Hepatocyte (in vitro differentiated cells): ENCODE measurements at places on chromosomes 12 and 14.
A peak's percentile ranks its signal among the peaks of the same experiment; 100 is the strongest.

DNA sequence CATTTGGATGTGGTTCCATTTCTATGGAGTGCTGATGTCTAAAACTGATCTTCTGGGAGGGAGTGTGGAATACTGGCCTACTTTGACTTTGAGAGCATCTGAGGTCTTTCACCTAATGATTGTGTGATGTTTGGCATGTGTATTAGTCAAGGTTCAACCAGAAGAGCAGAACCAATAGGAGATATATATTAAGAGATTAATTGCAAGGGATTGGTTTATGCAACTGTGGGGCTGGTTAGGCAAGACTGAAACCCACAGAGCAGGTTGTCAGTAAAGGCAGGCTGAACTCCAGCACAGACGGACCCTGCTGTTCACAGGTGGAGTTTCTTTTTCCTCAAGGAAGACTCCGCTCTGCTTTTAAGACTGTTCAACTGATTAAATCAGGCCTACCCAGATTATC is 11.6 kb downstream of the BMAL2 start:
- no peak overlapping the region for H3K27ac ChIP-seq
- no peak overlapping the region for H3K4me3 ChIP-seq
- no peak for DNase-seq
- H3K4me1 ChIP-seq = no peaks in the 10 kb centered on the region
- H3K36me3 ChIP-seq = no peaks in the 10 kb centered on the region
- H3K27me3 ChIP-seq = no peaks in the 10 kb centered on the region

DNA sequence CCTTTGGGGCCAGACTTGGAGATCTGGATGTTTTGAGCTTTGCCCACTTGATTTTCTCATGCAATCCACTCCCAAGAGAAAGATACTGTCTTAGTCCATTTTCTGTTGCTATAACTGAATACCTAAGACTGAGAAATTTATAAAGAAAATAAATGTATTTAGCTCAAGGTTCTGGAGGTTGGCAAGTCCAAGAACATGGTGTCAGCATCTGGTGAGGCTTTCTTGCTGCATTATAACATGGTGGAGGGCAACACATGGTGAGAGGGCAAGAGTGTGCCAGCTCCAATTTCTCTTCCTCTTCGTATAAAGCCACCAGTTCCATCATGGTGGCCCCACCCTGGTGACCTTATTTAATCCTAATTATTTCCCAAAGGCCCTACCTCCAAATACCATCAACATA is 39.6 kb upstream of the NFKBIA start:
- H3K27me3 ChIP-seq = no peaks in the 10 kb centered on the region
- DNase-seq = no peak
- H3K36me3 ChIP-seq = no peaks in the 10 kb centered on the region
- H3K27ac ChIP-seq = no peak overlapping the region
- no peak overlapping the region for H3K4me3 ChIP-seq
- no peaks in the 10 kb centered on the region for H3K4me1 ChIP-seq

DNA sequence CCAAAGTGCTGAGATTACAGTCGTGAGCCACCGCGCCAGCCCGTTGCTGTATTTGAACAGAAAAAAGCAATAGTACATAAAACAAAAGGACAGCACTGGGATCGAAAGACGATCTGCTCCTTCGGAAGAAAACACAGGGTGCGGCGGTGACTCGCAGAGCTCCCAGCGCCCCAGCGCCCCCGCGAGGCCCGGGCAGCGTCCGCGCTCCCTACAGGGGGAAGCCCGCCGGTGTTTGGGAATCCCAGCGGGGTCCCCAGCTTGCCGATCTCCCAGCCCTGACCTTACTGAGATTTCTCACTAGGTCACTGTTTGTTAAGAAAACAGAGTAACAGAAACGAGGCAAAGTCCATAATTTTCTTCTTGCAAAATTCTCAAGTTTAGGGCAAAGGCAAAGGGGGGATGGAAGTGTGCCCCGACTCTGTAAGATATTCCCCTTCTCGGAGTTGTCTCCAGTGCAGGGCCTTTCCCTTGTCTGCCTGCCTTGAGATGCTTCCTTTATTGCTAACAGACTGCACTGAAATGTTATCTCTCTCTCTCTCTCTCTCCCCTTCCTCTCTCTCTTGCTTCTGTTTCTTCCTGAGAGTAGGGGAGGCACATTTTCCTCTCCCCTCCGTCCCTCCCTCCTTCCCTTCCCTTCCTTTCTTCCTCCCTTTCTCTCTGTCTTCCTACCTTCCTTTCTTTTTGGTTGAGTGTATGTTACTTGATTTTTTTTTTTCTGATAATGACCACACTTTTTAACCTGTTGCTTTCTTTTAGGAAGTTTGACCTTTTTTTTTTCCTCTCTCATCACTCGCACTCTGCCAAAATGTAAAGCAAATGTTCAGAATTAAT is 91.9 kb downstream of the TMEM30B start:
- H3K36me3 ChIP-seq = no peaks in the 10 kb centered on the region
- no peak overlapping the region for H3K27ac ChIP-seq
- H3K4me1 ChIP-seq = peaks cover 4% of the 10 kb centered on the region
- peaks cover 5% of the 10 kb centered on the region for H3K27me3 ChIP-seq
- peak overlapping the region; percentile 28 for H3K4me3 ChIP-seq
- DNase-seq = peak; percentile 71

DNA sequence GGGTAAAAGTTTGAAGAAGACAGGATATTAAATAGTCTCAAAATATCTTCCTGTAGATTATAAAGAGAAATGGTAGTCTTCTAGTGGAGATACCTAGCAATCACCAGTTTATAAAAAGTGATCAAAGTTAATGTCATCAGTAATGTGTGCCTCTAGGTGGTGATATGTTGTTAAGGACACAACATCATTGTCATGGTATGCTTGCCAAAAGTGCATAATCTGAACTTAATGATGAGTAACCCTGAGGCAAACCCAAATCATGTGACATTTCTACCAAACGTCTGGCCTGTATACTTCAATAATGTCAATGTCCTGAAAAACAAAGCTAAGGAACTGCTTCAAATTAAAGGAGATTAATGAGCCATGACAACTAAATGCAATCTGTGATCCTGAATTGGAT is 214.7 kb downstream of the PHLDA1 start:
- DNase-seq = no peak
- H3K27me3 ChIP-seq = no peaks in the 10 kb centered on the region
- H3K4me1 ChIP-seq = no peaks in the 10 kb centered on the region
- no peak overlapping the region for H3K4me3 ChIP-seq
- H3K27ac ChIP-seq = no peak overlapping the region
- no peaks in the 10 kb centered on the region for H3K36me3 ChIP-seq

DNA sequence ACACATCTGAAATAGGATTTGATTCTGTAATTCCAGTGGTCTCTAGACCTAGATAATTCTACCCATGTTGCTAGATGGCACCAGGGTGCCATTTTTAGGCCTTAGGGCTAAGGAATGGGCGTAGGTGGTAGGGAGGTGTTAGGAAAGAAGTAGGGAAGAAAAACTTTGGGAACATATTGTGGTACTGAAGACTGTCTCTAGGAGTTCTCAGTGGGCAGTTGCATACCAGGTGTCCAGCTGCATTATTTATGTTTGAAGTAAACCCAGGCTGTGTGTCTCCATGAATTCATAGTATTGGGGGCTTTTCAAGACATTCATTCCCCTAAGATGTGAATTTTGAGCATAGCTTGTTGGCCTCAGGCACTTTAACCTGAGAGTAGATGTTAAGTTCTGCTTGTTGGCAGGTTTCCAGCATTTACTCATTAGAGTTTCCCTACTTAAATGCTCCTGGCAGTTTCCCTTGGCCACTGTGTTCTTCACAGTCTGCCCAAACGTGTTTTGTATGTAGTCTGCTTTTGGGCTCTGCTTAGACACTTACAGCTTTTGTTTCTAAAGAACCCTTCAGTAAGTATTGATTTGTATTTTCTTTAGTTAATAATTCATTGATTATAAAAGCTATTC is 31.5 kb upstream of the CCT2 start:
- peak; percentile 57 for DNase-seq
- H3K27ac ChIP-seq = peak overlapping the region; percentile 21
- H3K4me1 ChIP-seq = peaks cover 3% of the 10 kb centered on the region
- no peaks in the 10 kb centered on the region for H3K36me3 ChIP-seq
- H3K27me3 ChIP-seq = no peaks in the 10 kb centered on the region

DNA sequence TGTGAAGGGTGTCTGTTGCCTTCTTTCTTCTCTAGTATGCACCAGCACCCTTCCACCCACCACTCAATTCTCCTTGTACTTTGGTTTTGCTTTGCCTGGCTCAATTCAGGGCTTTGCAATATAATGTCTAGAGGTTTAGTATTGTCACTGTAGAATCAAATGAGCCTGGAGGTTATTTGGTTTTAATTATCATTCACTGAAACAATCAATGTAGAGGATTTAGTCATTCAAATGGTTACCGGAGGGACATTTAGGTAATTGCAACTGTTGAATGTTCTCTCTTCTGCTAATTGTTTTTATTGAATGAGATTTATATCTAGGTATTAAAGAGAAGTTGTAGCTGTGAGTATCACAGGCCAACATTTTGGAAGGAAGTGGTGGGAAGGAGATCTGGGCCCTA is 29.3 kb upstream of the NFKBIA start:
- no peak for DNase-seq
- H3K4me3 ChIP-seq = no peak overlapping the region
- H3K27me3 ChIP-seq = no peaks in the 10 kb centered on the region
- no peaks in the 10 kb centered on the region for H3K36me3 ChIP-seq

- peak; percentile 67 for DNase-seq
- H3K4me1 ChIP-seq = peaks cover 21% of the 10 kb centered on the region
- no peaks in the 10 kb centered on the region for H3K27me3 ChIP-seq
- peak overlapping the region; percentile 100 for H3K27ac ChIP-seq
- H3K36me3 ChIP-seq = no peaks in the 10 kb centered on the region
Observed at GRCh38 chr12:121804417-121805111, 755 bp downstream of the SETD1B start.
